Keratinocyte (primary cell): ENCODE measurements at places on chromosomes 13 and 19.

DNA sequence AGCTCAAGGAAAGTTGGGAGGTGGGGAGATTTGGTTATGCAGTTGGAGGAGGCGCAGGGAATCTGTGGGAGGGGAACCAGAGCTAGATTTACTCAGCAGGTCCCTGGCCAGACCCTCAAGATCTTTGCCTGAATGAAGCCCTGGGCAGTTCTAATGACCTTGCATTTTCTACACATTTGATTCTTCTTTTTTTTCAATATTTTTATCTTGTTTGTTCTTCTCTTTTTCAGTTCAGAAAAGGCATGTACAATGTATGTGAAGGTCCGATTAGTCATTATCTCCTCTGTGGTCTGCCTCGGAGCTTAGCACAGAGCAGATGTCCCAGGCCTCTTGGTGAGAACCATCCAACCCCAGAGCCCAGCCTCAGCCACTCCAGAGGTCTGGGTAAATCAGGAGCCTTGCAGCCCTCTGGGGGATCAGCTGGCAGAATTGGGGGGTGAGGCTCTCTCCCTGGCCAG, 24.2 kb downstream of the SERP2 start:
- DNase-seq: no peak

DNA sequence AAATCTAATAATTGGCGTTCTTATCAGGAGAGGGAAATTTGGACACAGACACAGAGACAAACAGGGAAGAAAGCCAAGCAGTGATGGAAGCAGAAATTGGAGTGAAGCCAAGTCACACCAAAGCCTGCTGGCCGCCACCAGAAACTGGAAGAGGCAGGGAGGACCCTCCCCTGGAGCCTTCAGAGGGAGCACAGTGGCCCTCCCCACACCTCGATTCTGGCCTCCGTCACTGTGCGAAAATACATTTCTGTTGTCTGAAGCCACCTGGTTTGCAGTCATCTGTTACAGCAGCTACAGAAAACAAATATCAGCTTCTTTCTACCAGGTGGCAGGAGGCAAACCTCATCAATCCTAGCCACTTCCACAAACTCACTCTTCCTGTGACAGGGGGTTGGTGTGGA, 8.3 kb upstream of the TLE6 start:
- DNase-seq: no peak

- DNase-seq: peak; percentile 61
Observed at GRCh38 chr13:27549406-27549981, 70.8 kb downstream of the LNX2 start.

DNA sequence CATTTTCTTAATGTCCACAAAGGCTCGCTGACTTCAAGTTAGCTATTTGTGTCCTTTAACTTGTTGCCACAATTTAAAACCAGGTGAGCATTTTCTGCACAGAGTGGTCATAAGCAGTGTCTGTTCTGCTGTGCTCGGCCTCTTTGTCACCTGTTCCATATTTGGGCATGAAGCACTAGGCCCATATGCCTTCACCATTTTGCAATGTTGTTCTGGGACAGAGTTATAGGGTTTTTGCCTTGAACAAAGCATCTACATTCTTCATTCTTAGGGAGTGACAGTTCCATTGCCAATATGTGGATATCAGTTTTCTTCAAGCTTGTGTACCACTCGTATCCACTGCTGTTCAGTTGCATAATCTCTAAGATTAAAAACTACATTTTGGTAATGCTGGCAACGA, 56.1 kb downstream of the LRCH1 start:
- DNase-seq: no peak

DNA sequence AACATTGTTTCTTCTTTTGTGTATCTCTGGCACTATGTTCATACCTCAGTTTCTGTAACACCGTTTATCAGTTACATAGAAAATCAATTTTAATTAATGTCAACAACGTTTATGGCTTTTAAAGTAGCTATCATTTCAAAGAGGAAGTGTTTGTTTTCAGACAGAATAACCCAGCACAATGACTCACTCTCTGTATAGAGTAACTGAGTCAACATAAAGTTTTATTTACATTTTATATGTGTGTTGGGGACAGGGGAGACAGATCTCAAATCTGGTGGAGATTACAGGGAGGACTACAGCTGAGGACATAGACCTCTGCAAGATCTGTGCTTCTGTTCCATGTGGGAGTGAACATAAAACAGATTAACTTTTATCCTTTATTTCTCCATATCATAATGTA, 2590.1 kb downstream of the PCDH9 start:
- DNase-seq: no peak

DNA sequence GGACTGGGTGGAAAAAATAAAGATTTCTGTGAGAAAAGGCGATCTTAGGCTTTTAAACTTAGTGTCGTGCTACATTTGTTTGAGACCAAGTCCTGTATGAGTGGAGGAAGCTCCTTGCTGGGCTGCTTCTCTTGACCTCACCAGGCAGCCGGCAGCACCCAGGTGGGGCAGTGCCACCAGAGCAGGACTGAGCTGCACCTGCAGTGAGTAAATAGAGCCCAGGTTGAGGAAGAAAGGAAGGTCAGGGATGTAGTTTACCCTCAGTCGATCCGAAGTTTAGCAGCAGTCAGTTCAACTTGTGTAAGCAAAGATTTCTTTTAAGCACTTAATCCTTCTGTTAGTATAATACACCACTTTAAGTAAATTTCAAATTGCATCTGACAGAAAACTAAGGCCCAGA, 13.6 kb downstream of the HNRNPM start:
- no peak for DNase-seq

- no peak for DNase-seq
Observed at GRCh38 chr13:50244355-50244712, 229.1 kb downstream of the KCNRG start.

GRCh38 chr13:37070145-37070695, 10.7 kb upstream of the SUPT20H start:
- DNase-seq: no peak

DNA sequence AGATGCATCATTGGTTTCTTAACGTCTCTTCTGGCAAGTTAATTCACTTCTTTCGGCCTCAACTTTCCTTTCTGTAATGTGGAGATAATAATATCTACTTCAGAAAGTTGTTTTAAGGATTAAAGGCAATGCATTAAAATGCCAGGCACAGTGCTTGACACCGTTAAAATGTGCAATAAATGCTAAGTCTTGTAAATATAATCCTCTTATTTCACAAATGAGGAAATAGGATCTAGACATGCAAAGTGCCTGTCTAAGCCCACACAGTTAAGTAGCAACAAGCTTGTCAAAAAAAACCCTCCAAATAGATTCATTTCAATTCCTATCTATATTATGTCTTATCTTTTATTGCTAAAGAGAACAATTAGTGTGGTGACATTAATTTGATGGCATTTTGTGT, 86.4 kb upstream of the TSC22D1 start:
- no peak for DNase-seq

GRCh38 chr13:110264685-110265275, 42.2 kb downstream of the COL4A1 start:
- DNase-seq: no peak

GRCh38 chr19:47653856-47654255, 44.9 kb downstream of the BICRA start:
- no peak for DNase-seq

GRCh38 chr13:81927347-81927746, 1586.4 kb upstream of the SPRY2 start:
- DNase-seq: no peak

DNA sequence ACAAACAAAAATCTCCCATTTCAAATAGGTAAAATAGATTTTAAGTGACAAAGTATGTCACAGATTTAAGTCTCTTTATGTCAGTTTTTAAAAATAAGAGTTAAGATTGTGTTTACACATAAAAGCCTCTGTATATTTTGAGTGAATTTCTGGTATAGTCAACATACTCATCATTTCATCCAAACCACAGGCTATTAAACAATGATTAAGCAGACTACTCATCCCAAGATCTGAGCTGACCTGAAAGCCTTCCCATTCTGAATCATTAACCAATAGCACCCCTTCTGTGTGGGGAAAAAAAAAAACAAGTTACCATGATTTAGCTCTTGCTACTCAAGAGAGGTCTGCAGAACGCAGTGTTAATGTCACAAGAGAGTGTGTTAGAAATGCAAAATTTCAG, 284.4 kb upstream of the NBEA start:
- DNase-seq: no peak

DNA sequence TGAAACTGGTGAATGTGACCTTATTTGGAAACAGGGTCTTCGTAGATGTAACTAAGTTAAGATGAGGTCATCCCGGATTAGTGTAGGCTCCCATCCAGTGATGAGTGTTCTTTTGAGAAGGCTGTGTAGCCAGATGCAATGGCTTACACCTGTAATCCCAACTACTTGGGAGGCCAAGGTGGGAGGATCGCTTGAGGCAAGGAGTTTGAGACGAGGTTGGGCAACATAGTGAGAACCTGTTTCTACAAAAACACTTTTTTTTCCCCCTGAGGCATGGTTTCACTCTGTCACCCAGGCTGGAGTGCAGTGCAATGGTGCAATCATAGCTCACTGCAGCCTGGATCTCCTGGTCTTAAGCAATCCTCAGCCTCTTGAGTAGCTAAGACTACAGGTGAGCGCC, 36.4 kb downstream of the FBN3 start:
- DNase-seq: no peak

DNA sequence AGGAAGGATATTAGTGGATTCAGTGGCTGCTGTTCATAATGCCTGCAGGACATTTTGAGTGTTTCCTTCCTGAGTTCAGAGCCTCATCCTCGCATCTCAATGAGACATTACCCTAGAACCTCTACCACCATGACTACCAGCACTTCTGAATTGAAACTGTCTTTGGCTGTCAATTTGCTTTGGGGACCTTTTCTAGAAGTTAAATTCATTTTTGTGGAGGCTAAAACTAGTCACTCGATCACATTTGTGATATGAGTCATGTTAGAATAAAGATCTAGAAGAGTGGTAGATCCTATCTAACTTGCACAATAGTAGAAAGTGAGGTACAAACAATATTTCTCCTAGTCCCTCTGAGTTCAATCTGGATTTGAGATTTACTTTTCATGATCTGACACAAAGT, 124.9 kb downstream of the KCNRG start:
- no peak for DNase-seq

GRCh38 chr13:27257648-27258253, 6.4 kb downstream of the RPL21 start:
- no peak for DNase-seq

GRCh38 chr19:29878973-29879654, 62.9 kb upstream of the URI1 start:
- no peak for DNase-seq

GRCh38 chr13:59340151-59340550, 823.6 kb downstream of the DIAPH3 start:
- DNase-seq: no peak

DNA sequence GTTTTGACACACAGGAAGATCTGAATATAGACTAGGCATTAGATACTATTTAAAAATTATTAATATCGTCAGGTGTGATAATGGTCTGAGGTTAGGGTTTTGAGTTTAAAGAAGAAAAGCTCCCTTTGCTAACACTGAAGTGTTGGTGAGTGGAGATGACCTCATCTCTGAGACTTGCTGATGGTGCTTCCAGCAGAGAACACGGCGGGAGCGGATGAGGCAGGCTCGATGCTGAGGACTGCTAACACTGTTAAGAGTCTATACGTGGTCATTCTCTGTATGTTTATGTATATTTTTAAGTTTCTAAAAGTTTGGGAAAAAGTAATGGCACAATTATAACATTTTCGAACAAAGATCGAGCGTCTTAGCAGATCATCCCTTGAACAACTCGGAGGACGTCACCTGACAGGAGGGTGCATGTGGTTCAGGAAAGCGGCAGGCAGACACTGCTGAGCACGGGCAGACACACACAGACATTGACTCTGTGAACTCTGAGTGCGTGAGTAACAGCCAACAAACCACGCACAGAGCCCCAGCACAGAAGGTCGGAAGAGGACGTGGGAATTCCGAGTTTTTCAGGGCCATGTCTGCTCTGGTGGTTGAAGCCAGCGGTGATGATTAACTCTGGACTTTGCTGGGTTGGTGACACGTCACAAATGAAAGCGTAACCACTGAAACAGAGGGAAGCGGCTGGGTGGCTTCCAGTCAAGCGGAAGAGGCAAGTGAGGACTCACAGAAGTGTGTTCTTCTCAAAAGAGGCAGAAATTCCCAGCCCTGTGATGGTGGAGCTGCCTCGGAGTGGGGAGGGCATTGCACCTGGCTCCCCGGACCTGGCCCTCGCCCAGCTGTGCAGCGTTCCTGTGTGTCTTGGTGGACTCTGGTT, 91.9 kb upstream of the TEX29 start:
- no peak for DNase-seq

GRCh38 chr13:79281339-79281747, 124.7 kb downstream of the RBM26 start:
- DNase-seq: no peak

GRCh38 chr13:66888698-66889097, 341.4 kb downstream of the PCDH9 start:
- no peak for DNase-seq

DNA sequence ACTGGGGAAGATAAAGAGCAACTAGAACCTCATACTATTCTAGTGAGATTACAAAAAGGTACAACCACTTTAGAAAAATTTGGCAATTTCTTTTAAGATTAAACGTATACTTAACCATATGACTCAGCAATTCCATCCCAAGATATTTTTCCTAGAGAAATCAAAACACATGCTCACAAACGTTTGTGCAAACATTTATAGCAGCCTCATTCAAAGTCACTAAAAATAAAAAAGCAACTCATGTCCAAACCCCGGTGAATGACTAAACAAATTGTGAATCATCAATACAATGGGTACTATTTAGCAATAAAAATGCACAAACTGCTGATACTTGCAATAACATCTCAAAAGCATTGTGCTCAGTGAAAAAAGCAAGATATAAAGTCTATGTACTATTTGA, 121.5 kb downstream of the FRY start:
- no peak for DNase-seq

DNA sequence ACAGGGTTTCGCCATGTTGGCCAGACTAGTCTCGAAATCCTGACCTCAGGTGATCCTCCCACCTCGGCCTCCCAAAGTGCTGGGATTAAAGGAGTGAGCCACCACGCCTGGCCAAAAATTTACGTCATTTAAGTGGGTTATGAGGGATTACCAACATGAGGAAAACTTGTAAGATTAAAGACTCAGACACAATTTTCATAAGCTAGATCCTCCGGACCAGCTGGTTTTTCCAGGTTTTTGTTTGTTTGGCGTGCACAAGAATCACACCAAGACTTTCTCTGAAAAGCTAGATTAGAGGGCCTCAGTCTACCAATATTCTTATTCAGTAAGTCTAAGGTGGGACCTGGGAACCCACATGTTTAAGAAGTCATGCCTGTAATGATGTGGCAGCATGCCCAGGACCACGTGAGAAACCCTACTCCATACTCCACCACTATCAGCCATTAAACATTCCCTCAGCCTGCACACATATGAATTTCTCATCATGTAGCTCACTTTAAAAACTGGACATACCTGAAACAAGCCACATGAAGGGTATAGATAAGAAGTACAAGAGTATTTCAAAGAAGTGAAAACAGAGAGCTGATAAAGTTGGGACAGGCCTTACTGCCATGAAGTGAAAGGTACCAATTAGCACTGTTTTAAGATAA, 25.7 kb downstream of the DIAPH3 start:
- no peak for DNase-seq
